ENCODE measurements at places on chromosomes 5 and 9. TPM values are rescaled to one million over a fixed set of nuclear protein-coding genes. Genes with fewer than 3 reads are reported as not detected.

Gene CTNNAL1
- total RNA-seq, result 3.0 TPM

Gene LCN6
- total RNA-seq, result not detected

Gene CTXN3
- total RNA-seq, result not detected

- DNase-seq, result no peak
- H3K27me3 ChIP-seq, result no peaks in the 10 kb centered on the region
- H3K4me1 ChIP-seq, result peaks cover 10% of the 10 kb centered on the region
- H3K27ac ChIP-seq, result no peak within 1 kb of the TSS
- H3K4me3 ChIP-seq, result no peak within 1 kb of the TSS
Observed at GRCh38 chr9:137441289-137441934, at the start of gene ENTPD8. ENTPD8 (minus strand) TSS chr9:137441357; CDS start chr9:137438285, 3,072 bp downstream.

- no peaks in the 10 kb centered on the region for H3K27me3 ChIP-seq
- peak; percentile 66 for DNase-seq
- no peaks in the 10 kb centered on the region for H3K4me1 ChIP-seq
- no peaks in the 10 kb centered on the region for H3K36me3 ChIP-seq
Observed at GRCh38 chr5:149317281-149318048, 27.8 kb upstream of the GRPEL2 start.

DNA sequence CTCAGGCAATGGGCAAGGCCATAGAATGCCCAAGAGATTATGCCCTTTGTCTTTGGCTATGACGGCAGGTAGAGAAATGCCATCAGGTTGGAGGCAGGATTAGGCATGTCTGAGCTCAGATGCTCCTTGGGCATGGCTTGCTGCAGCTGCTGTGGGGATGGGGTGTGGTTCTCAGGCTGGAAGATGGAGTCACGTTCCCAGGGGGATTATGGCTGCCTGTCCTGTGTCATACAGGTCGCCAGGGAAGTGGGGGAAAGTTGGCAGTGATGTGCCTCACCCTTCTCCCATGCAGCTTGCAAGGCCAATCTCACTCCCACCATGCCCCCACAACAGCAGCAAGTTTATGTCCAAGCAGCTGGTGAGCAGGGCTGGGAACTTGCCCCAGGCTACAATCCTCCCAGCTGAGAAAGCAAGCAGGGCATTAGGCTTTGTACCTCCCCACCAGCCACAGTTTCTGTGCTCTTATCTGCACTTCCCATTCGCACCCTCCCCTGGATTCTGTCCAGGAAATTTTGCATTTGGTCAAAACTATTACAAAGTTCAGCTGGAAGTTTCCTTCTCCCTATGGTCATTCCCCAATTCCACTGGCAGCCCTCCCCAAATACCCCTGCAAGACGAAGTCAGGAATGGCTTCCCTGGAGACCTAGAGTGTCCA lies 1788.0 kb upstream of the NUDT12 start:
- H3K27me3 ChIP-seq, result no peaks in the 10 kb centered on the region
- DNase-seq, result no peak
- no peak overlapping the region for H3K27ac ChIP-seq

DNA sequence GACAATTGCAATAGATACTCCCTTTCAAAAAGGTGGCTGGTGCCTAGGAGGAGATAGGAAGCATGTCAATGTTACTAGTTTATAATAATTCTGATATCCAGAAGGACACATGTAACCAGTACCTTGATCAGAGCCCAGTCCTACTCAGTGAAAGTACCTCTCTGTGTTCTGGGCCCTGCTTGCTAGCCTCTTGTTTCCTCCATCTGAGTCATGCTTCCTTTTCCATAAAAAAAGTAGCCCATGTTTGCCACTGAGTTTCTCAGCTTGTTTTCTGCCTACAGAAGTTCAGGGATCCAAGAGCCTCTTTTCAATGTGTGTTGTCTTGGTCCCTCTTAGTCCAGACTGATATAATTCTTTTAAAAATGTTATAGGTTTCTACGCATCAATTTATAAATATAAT lies 149.0 kb downstream of the SSBP2 start:
- no peak overlapping the region for H3K4me3 ChIP-seq
- no peaks in the 10 kb centered on the region for H3K27me3 ChIP-seq

Gene ECM2
- not detected for total RNA-seq

Gene PCDHA9
- total RNA-seq, result not detected

Gene DOCK2
- 235 TPM for total RNA-seq

GRCh38 chr9:94588681-94589080 lies 4.9 kb downstream of the FBP2 start:
- no peaks in the 10 kb centered on the region for H3K36me3 ChIP-seq
- no peak for DNase-seq
- no peaks in the 10 kb centered on the region for H3K4me1 ChIP-seq
- no peak overlapping the region for H3K27ac ChIP-seq

Gene ADAMTS6
- 2.6 TPM for total RNA-seq

Gene PRELID2
- total RNA-seq, result 2.4 TPM

GRCh38 chr5:134844252-134844651 lies 1.5 kb upstream of the C5orf24 start:
- peaks cover 9% of the 10 kb centered on the region for H3K36me3 ChIP-seq
- H3K27me3 ChIP-seq, result no peaks in the 10 kb centered on the region

DNA sequence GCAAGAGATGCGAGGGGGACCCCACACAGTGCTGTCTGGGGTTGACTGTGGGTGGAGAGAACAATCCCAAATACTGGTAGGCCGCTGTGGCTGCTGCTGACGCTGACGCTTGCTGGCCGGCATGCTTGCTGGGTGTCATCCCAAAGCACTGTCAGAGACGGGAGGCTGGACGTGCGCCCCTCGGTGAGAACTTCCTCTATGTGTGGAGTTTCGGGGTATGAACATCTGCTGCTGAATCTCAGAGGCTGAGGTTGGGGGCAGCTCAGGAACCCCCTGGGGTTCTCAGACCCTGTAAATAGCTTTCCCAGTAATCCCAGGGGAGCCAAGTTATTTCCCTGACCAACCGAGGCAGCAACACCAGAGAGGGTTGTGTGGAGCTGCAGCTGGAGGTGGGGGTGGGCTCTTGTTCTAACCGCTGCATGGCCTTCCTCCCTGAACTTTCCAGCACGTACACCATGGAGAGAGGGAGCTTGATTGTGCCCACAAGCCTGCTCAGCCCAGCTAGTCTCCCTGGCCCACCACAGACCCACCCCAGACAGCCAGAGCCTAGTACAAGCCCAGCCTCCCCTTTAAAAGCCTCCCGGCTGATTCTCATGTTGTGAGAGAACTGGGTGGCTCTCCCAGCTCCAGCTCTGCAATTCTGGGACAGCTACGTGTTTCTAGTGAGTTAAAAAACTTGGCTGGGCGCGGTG lies 21.8 kb upstream of the SLC12A7 start:
- no peaks in the 10 kb centered on the region for H3K36me3 ChIP-seq
- no peak for DNase-seq
- H3K4me1 ChIP-seq, result no peaks in the 10 kb centered on the region
- no peak overlapping the region for H3K4me3 ChIP-seq

DNA sequence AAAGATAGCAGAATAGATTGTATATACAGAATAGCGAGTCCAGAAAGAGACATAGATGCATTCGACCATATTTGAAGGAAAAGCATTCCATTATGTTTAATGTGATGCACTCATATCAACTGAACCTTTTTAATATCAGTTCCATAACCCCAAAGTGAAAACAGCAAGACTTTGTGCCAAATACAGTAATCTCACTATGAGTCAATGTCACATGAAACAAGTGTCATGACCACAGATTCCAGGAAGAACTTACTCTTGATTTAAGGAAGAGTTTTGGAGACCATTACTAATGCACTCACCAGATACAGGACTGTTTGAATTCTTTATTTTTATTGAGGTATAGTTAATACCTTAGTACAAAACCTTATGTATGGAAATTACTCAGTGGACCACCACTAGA lies 220.5 kb downstream of the SH3GL2 start:
- H3K36me3 ChIP-seq, result no peaks in the 10 kb centered on the region
- no peaks in the 10 kb centered on the region for H3K27me3 ChIP-seq
- no peak overlapping the region for H3K4me3 ChIP-seq
- no peak for DNase-seq

DNA sequence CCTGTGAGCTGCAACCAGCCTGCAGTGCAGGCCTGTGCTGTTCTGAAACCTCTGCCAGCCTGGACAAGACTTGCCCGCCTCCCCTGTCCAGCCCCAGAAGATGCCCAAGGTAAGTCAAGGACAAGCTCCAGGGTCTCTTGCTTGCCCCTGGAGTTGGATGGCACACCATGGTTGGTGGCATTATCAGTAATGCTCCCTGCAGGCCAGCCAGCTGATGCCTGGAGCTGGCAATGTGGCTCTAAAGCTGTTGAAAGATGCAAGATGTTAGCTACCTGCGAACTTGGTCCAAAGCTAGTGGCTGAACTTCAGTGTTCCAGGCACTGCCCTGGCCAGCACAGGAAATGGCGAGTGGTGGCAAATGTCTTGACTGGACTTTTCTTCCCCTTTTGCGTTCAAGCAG lies 14.0 kb upstream of the LTC4S start:
- DNase-seq, result no peak
- H3K27ac ChIP-seq, result no peak overlapping the region
- H3K36me3 ChIP-seq, result peaks cover 13% of the 10 kb centered on the region
- no peaks in the 10 kb centered on the region for H3K27me3 ChIP-seq
- H3K4me1 ChIP-seq, result no peaks in the 10 kb centered on the region
- H3K4me3 ChIP-seq, result no peak overlapping the region

DNA sequence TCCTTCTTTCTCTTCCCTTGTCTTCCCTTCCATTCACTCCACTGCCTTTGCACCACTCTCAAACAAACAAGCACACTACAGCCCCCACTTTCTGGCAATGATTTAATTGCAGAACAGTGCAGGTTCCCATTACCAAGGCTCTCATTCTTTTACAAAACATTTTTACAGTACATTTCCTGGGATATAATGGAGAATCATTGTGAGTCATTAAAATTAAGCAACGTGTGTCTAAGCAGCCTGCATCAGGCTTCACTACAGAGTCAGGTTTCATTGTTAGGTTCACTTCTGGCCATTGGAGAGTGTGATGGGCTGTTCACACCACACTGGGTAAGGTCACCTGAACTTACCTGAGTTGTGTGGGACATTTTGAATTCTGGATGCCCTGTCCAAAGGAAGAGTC lies 303.5 kb downstream of the TRIM32 start:
- H3K27me3 ChIP-seq, result no peaks in the 10 kb centered on the region
- DNase-seq, result no peak
- no peak overlapping the region for H3K27ac ChIP-seq
- no peak overlapping the region for H3K4me3 ChIP-seq
- H3K36me3 ChIP-seq, result no peaks in the 10 kb centered on the region

- no peaks in the 10 kb centered on the region for H3K27me3 ChIP-seq
- no peak overlapping the region for H3K27ac ChIP-seq
- no peak for DNase-seq
Observed at GRCh38 chr5:7146886-7147285, 249.1 kb upstream of the ADCY2 start.

DNA sequence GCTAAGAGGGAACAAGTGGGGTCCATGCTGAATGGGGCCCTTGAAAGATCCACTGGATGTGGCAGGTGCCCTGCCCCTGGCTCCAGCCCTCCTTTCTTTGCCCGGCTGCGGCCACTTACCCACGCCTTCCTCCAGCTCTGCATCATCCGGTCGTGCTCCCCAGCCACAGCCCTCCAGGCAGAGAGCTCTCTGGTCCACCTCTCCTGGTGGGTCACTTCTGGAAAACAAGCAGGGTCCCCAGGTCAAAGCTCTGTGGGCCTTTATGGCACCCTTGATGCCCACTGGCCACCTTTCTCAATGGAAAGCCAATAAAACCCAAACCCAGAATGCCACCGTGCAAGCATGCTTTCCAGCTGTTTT lies 45.0 kb downstream of the SECISBP2 start:
- peaks cover 56% of the 10 kb centered on the region for H3K36me3 ChIP-seq
- H3K4me3 ChIP-seq, result no peak overlapping the region
- no peaks in the 10 kb centered on the region for H3K27me3 ChIP-seq
- DNase-seq, result no peak
- no peak overlapping the region for H3K27ac ChIP-seq
- H3K4me1 ChIP-seq, result no peaks in the 10 kb centered on the region

GRCh38 chr9:110006657-110007056 lies 201.3 kb downstream of the C9orf152 start:
- peaks cover 6% of the 10 kb centered on the region for H3K4me1 ChIP-seq
- no peaks in the 10 kb centered on the region for H3K36me3 ChIP-seq
- H3K4me3 ChIP-seq, result peak overlapping the region; percentile 17
- DNase-seq, result no peak

Gene PLAC8L1
- total RNA-seq, result 0.63 TPM

DNA sequence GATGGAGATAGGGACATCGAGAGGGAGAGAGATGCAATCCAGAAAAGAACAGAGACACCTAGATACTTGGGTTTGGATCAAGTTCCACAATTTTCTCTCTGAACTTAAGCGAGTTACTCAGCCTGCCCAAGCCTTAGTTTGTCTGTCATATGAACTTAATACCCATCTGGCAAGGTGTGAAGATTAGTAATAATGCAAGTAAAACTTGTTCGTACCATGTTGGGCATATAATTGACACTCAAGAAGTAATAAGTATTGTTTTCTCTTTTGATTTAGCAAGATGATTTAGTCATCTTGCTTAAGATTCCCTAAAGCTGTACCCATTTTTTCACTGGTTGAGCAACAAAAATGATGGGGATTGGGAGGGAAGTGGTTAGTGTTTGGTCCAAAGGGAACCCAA lies 7.5 kb downstream of the RABGAP1 start:
- H3K4me1 ChIP-seq, result no peaks in the 10 kb centered on the region
- no peak overlapping the region for H3K27ac ChIP-seq
- H3K36me3 ChIP-seq, result no peaks in the 10 kb centered on the region
- H3K27me3 ChIP-seq, result no peaks in the 10 kb centered on the region

Gene SHOC1
- not detected for total RNA-seq

- DNase-seq, result no peak
- H3K4me1 ChIP-seq, result no peaks in the 10 kb centered on the region
- H3K27me3 ChIP-seq, result no peaks in the 10 kb centered on the region
- no peak overlapping the region for H3K4me3 ChIP-seq
- H3K36me3 ChIP-seq, result peaks cover 36% of the 10 kb centered on the region
Observed at GRCh38 chr5:169778622-169779596, 141.8 kb downstream of the DOCK2 start.

Gene FCN2
- total RNA-seq, result not detected

GRCh38 chr9:89536600-89536999 lies 38.7 kb upstream of the SEMA4D start:
- peak overlapping the region; percentile 14 for H3K4me3 ChIP-seq
- no peaks in the 10 kb centered on the region for H3K27me3 ChIP-seq
- no peak for DNase-seq
- H3K36me3 ChIP-seq, result no peaks in the 10 kb centered on the region
- H3K4me1 ChIP-seq, result peaks cover 93% of the 10 kb centered on the region

Gene PDE8B
- not detected for total RNA-seq

DNA sequence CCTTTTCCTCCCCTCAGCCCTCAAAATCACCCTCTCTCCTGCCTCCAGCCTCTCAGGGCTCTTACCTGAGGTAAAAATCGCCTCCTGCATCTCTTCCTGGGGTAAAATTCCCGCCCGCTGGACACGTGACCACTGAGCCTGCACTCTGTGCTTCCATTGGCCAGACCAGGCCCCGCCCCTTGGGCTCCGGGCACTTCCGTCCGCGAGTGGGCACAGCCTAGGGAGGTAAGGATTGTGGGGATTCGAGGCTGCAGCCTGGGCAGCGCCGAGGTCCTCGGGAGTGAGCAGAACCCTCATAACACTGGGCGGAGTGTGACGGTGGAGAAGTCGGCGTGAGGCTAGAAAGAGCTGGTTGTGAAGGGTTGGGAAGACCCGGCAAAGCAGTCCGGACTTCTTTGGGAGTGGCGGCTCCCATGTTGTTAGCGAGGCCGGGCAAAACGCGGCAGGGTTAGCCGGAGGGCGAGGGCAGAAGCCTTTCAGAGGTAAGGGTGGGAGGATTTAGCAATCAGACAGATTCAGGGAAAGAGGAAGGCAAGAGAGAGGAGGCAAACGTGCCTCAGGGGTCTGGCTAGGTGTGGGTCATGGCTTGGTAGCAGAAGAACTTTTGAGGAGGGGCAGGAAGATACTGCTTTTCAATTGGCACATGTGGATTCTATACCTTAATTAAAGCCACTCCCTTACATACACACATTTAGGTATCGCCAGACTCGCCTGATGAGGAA lies at the start of gene SHOC1:
Gene SHOC1, minus strand, starts transcription at position 103 of the 722 bp plus-strand sequence. CDS start 3,519 bp downstream, outside the sequence.
- H3K27me3 ChIP-seq, result no peaks in the 10 kb centered on the region
- no peak within 1 kb of the TSS for H3K4me3 ChIP-seq
- H3K27ac ChIP-seq, result no peak within 1 kb of the TSS
- H3K4me1 ChIP-seq, result no peaks in the 10 kb centered on the region

Gene MTMR12
- 23.8 TPM for total RNA-seq
